Kasumi-1 (cell line): ENCODE measurements at places on chromosomes 1 and 21.
A peak's percentile ranks its signal among the peaks of the same experiment; 100 is the strongest.

- DNase-seq, result no peak
These were observed 130.4 kb downstream of the KIF26B start for GRCh38 chr1:245285168-245285567.

- DNase-seq, result no peak
These were observed 258.4 kb downstream of the LRRC40 start for GRCh38 chr1:69946935-69947334.

DNA sequence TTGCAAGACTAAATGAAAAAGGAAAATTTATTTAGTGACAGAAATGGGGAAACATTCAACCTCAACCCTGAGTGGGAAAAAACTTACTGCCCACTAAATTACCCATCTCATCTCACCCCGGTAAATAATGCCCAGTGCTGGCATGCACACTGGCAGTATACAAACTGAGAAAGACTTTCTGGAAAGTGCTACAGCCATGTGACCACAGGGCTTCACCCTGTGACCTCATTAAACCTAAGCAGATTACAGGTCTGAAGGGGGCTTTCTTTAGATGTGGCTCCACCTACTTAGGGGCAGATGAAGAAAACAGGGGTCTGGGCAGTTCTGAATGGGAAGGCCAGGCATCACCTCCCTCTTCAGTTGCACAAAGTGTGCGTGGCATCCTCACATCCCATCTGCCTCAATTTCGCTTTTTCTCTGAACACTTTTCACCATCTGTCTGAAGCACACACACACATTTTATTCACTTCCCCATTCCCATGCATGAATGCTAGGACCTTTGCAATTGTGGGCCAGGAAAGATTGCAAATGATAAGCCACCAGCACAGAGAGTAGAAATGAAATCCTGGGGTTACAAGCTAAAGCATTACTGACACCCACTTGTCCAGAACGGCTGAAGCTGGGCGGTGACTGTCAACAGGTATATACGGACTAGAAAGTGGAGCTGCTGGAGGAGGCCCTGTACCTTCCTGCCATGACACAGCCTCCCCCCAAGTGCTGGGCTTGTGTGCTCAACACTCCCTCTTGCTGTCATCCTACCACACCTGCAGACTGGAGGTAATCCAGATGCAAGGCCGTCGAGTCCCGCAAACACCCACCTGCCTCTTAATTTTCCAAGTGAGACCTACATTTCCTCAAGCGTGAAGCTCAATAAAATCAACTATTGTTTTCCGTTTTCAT lies 2.7 kb downstream of the NADK start:
- DNase-seq, result peak; percentile 82

DNA sequence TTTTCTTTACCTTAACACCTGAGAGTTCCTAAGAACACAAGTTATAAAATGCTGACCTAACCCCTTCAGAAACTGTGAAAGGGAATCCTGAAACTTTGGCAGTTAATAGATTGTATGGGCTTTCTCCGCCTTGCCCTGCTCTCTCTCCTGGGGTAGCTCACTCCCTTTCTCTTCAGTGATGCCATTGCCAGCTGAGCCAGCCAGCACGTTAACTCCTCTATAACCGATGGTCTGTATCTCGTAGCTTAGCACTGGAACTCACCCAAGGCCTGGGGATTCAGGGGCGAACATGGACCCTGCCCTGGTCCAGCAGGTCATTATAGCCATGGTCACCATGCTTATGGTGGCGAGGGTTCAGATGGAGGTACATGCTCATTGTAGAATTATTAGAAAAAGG lies 40.7 kb downstream of the TRAPPC10 start:
- no peak for DNase-seq

DNA sequence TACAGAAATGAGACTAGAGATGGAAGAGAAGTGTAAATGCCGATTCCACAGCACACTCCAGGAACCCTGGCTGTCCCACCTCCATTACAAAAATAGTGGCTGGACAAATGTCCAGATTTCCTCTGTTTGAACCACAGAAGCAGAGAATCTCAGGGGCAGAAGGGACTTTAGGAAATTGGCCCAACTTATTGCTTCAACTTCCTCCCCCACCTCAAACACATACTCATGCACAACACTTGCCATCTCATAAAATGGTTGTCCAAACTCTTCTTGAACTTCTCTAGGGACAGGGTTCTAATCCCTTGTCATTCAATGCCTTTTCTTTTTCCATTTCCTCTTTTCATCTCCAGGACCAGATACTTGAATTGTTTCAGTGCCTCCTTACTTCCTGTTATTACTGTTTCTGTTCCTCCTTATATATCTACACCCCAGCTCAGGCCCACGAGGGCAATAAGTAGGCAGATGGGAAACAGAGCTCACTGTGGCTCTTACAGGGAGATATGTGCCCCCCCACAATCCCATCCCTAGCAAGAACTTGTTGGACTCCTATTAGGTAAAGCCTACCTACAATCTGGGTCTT lies 8.5 kb upstream of the B4GALT3 start:
- DNase-seq, result peak; percentile 82

DNA sequence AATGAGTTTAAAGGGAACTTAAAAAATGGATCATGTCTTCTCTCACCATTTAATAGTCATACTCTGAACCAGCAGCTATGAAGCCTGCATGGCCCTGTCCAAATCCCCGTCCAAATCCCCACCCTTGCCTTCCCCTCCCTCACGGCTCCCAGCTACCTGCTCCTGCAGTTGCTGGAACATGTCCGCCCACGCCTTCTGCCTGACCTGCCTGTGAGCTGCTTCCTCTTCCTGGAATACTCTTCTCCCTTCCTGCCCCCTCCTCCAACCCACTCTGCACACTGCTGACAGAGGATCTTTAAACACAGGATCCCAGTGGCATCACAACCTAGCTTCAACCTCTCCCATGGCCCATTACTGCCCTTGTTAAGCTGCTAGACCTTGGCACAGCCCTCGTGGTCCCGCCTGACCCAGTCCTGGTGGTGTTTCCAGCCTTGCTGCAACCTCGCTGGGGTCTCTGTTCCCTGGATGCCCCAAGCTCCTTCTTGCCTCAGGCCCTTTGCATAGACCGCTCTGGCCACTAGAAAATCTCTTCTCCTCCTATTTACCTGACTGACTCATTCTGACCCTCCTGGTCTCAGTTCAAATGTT lies 118.3 kb downstream of the PTPRU start:
- DNase-seq, result no peak

- DNase-seq, result no peak
These were observed 31.9 kb downstream of the GPR88 start for GRCh38 chr1:100569888-100570287.

DNA sequence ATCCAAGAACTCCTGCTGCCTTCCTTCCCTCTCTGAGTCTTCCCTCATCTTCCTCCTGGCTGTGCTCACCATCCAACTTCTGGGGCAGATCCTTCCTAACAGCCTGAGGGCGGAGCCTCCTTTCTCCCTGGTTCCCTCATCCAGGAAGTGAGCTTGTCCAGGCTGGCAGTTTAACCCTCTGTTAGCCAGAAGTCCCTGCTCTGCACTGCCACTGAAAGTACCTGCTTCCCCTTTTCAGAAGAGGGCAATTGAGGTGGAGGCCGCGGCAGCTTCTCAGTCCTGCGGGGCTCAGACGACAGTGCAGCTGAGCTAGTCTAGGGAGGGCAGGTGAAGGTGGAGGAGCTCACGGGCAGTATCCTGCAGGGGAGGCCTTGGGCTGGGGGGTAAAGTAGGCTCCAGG lies 149.1 kb downstream of the FCRL5 start:
- peak; percentile 77 for DNase-seq

GRCh38 chr21:46151261-46151988 lies 4.0 kb downstream of the FTCD start:
- no peak for DNase-seq

DNA sequence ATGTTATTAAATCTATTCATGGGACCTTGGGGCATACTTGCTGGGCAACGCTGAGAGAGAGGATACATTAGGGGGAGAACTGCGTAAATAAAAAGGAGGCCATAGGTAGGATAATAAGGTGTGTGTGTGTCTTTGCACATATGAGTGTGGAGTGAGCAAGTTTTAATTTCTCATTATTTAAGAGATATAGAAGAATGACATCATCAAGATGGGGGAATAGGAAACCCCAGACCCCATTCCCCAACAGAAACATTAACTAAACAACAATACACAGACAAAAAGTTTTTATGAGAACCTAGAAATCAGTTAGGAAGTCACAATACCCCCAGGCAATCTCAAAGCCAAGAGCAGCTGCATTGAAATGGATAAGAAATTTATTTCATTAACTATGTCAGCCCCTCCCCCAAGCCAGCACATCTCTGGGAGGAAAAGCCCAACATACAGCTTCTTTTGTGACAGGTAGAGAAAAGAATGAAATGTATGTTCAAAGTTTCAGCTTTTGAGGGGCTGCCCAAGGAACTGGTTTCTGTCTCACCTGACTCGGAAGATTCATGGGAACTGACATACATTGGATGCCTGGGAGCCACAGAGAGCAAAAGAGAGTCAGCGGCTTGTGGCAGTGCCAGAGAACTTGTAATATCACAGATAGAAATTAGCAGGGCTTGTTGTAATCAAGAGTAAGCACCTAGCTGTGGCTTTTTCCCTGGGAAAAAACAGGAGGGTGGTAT lies 234.3 kb upstream of the NFIA start:
- no peak for DNase-seq

DNA sequence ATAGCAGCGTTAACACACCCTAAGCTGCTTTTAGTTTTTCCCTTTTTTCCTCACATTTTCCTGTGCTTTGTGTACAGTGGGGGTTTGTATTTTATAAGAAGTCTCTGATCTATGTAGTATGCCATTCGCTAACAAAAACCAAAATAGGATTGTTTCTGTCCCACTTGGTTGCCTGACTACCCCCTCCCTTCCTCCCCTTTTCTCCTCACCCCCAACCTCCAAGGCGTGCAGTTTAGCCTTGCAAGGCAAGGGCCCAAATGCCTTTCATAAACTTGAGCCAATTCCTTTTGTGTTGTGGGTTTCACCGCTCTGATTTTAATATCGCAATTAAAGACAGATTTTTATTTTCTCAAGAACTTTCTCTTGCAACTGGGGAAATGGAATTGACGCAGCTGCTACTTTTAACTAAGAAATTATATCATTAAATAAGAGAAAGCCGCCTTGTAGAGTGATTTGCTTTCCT lies 276.9 kb downstream of the TM2D1 start:
- DNase-seq, result no peak

GRCh38 chr1:40980453-40981121 lies 1.1 kb downstream of the CTPS1 start:
- DNase-seq, result peak; percentile 32

GRCh38 chr1:172203902-172204301 lies 216.6 kb upstream of the C1orf105 start:
- DNase-seq, result no peak

DNA sequence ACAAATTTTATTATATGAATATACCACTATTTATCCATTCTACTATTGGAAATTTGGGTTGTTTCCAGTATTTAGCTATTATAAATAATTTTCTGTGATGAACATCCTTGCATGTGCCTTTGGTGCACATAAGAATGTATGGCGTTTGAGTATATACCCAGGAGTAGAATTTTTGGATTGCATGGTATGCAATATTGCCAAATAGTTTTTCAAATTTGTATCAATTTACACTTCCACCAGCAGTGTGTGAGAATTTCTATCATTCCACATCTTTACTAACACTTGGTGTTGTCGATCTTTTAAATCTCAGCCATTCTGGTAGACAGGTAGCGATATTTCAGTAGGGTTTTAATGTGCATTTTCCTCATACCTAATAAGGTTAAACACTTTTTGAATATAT lies 9.2 kb upstream of the FNBP1L start:
- DNase-seq, result no peak

- no peak for DNase-seq
These were observed 59.9 kb downstream of the TNN start for GRCh38 chr1:175127565-175127964.

DNA sequence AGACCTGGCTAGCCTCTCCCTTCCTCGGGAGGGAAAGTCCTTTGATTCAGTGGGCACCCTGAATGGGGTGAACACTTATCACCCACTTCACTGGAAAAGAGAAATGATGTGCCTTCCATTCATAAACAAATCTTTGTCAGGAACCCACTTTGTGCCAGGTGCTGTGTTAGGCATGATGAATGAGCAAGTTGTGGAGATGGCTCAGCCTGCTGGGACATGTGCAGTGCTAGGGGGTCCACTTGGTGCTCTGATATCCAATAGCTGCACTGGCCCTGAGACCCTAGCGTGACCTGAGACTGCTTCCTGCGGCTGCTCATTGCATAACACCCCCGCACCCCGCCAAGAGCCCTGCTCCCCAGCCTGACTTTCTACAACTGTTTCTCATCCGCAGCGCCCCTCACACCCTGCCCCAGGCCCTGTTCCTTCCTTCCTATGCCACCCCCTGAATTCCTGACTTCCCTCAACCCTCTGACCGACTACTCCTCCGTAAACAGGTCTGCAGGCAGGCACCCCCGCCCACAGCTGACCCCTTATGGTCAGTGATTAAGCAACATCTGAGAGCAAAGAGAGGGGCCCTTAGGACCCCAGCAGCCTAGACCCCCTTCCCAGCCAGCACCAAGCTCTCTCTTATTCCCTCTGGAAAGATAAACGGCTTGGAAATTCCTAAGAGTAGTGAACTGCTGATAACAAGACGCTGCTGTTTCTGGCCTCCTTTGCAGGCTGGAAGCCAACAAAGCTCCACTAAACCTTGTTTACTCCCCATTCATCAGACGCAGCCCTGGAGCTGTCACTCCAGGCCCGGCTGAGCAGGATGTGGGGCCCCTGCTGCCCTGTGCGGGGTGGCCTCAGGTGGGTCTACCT lies 12.9 kb downstream of the CSRP1 start:
- no peak for DNase-seq

DNA sequence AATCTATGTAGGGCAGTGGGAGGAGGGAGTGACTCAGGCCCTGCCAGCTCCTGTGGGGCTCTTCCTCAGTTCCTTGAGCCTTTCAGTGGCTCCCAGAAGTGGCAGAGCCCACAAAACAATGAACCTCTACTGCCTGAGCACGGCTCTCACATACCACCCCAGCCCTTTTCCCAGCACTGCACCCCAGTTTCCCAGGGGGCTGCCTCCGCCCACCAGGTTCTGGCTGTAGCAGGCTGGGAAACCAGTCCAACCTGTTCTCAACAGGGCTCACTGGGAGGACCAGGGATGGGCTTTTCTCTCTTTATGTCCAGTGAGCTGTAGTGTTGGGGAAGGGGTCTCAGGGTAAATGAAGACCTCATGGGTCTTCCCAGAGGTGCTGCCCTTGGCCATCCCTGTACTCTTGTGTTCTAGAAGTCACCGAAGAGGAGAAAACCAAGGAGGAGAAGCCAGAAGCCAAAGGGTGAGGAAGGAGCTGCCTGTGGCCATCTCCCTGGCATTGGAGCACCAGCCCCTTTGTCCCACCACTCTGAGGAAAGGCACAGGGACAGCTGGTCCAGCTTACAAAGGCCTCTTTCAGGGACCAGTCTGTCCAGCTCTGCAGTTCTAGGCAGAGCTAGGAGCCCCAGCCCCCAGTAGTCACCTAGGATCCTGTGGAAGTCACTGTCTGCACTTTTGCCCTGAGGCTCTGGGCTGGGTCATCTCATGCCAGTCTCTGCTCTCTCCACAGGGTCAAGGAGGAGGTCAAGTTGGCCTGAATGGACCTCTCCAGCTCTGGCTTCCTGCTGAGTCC lies 3.5 kb downstream of the MARCKSL1 start:
- DNase-seq, result no peak
